ENCODE measurements at places on chromosomes 12 and 14.

DNA sequence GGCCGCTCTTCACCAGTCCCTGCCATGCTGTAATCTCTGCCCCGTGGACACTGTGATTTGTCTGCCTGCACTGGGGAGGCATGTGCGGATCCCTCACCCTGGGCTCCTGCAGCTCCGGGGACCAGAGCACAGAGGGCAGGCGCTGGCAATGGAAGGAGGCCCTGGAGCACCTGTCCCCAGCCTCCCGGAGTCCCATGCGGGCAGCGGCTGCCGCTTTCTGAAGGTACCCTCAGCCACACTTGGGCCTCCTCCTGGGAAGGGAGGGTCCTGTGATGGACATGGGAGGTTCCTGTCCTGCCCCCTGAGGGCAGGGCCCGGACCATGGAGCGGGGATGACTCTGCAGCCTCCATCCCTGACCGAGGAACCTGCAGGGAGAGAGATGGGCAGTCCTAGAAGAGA is 297.4 kb upstream of the SFSWAP start:
- DNase-seq, result no peak

DNA sequence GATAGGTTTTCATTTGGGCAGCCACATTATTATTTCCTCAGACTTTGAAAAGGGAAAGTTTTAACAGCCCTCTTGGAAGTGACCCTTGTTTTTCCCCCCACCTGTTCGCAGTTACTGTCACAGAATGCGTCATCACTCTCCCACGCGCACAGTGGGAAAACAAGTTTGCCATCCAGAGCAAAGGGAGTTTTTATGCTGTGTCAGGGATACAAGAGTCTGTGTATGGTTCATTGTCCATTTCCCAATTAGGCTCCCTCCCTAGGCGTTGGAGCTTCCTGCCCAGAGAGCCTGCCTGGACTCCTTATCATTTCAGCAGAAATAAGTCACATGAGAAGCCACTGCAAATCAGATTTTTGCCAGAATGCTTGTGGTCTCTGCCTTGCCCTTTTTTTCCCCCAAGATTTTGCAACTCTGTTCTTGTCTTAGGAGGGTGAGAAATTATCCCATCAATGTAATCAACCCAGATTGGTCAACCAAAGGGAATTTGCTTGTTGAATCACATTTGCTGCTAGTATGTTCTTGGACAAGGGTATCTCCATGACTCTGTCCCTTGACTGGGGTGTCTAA is 104.1 kb downstream of the IGF1 start:
- DNase-seq, result no peak

- DNase-seq, result no peak
Measured at GRCh38 chr12:9975614-9976013, 4.4 kb downstream of the CLEC12A start.

GRCh38 chr12:11714626-11715025 is 65.2 kb downstream of the ETV6 start:
- DNase-seq, result no peak

DNA sequence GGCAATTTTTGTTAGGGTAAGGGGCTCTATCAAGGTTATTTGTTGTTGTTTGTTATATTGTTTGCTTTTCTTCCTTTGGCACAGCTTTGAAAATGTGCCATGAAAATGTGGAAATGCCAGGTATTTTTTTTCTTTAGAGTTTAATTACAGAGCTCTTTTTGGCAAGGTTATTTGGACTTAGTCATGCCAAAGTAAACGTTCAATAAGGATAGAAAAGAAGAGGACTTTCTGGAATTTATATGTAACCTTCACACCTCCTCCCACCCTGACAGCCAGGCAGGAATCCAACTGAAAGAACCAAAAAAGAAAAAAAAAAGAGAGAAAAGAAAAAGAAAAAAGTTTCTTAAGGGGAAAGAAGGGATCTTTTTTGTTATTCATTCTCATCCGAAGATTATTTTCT is 217.8 kb downstream of the KITLG start:
- DNase-seq, result no peak

- no peak for DNase-seq
Measured at GRCh38 chr12:97006585-97006984, 99.5 kb downstream of the NEDD1 start.

- no peak for DNase-seq
Measured at GRCh38 chr12:81542065-81543010, 216.8 kb downstream of the PPFIA2 start.

DNA sequence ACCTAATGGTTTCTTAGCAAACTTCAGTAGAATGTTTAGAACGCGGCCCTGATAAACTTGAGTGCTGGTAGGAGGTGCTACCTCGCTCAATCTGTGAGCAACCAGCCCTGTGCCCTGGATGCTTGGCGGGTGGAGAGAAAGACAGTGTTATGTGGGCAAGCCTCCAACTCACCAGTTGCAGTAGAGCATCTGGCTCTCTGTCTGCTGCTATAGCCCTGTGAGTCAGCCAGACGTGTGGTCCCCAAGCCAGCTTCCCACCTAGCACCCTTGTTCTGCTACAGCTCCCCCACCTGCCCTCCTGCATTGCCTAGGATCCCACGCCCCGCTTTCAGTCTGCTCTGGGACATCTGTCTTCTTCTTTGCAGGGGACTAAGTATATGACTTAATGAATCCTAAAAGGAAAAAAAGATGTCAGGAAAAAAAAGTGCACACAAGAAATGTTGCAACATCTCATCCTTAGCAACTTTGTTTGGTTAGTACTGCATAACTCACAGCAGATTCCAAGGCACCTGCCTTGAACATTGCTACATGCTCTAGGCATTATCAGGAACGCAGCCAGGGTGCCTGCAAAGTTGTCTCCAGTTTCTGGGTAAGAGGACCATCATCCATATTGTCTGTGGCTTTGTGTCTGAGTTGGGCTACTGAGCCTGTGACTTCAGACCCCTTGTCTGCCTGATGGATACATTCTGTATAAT is 13.6 kb downstream of the SNRNP35 start:
- peak; percentile 31 for DNase-seq

DNA sequence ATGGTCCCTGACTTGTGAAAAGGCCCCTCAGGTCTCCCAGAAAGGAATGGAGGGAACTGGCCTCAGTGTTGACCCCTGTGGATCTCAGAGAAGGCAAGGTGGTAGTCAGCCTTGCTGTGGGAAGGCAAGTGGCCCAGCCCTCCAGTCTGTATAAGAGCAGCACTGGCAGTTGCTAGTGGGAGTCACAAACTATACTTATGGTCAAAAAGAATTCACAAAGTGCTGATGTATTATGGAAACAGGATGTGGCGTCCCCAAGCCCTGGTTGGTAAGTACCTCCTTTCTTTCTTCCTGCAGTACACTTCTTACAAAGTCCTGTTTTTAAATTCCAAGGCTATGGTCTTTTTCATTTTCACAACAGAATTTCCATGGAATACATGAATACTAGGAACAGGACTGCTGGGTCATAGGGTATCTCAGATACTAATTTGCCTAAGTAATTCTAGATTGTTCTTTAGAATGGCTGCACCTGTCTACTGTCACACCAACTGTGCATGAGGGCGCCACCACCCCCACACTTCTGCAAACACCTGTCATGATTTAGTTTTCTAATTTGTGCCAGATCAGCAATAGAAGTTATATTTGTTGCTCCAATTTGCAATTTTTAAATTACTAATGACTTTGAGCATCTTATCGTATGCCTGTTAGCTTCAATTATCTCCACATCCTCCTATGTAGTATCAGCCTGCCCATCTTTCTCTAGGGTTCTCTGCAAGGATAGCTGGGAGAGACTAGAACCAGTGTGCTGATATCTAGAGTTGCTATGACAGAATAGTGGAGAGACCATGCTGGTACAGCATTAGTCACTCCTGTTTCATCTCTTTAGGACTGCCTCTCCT is 40.7 kb upstream of the TMEM263 start:
- no peak for DNase-seq

DNA sequence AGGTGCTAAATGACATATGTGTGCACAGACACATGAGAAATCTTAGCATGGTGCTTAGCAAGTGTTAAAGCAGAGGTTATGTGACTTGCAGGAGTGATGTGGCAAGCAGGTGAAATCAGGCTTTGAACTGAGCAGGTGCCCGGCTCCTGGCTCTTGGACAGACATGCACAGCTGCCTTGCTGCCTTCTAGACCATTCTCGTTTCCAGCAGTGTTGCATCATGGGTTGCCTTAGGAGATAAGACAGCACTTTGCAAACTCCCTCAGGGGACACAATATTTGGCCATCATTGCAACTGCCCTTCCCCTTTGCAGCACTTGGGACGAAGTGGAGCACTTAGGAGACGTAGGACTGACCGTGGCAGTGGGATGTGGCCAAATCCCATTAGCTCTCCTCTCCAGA is 17.2 kb upstream of the GSC start:
- no peak for DNase-seq

DNA sequence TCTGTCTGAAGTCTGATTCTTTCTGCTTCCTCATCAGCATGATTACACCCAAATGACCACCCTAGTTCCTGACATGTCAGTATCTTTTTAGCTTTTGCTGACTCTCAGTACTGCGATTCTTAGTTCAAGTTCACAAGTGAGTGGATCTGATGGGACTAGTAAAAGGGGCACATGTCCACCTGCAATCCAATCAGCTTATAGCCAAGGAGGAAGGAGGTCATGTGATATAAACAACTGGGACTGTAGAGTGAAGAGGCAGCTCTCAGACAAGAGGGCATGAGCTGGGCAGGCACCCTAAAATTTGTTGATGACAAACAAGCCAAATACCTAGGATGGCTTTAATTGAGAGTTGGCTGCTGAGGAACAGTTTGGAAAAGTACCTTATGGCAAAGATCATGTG is 68.1 kb upstream of the OTOGL start:
- DNase-seq, result no peak

GRCh38 chr12:28388879-28389278 is 198.6 kb downstream of the CCDC91 start:
- DNase-seq, result no peak

- DNase-seq, result peak; percentile 20
Measured at GRCh38 chr12:67531501-67531900, 117.0 kb upstream of the DYRK2 start.

GRCh38 chr12:102691773-102692555 is 211.6 kb upstream of the IGF1 start:
- DNase-seq, result no peak
